ENCODE measurements at places on chromosomes 1 and 21. TPM values are rescaled to one million over a fixed set of nuclear protein-coding genes. Genes with fewer than 3 reads are reported as not detected.

DNA sequence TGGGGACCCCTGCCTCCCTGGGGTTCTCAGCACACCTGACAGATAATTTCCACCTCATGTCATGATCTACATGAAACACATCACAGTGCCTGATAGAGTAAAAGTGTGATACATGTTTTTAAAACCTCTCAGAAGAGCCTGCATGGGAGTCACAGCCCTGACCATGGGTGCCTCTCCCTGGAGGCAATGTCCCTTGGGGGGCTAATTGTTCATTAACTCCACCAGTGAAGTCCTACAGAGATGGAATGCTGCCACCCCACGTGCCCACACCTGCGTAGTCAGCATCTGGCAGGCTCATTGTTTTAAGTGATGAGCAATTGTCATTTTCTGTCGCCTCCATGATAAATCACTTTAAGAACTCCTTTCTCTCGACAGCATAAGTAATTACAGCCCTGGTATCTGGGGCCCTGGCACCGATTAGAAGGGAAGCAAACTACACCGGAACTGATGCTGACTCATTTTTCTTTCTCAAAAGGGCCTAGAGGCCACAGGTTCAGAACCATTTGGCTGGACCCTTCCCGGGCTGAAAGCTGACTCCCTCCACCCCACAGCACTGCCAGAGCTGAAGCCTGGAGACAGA is 109.6 kb upstream of the GJB5 start:
- DNase-seq: no peak

DNA sequence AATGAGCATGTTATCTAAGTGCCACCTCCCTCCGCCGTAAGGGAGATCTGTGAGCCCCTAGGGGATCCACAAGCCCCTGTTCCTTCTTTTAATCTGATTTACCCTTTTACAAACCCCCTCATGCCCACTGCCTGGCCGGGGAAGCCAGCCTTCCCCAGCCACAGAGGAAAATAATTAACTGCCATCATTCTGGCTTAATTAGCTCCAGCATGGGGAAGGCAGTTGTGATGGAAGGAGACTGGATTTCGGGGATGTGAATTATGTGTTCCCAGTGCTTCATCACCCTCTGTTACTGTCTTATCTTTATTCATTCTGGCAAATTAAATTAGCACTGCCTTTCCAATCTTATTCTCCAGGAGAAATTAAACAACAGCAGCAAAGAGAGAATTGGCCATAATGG is 135.8 kb downstream of the PTPRU start:
- DNase-seq: no peak

DNA sequence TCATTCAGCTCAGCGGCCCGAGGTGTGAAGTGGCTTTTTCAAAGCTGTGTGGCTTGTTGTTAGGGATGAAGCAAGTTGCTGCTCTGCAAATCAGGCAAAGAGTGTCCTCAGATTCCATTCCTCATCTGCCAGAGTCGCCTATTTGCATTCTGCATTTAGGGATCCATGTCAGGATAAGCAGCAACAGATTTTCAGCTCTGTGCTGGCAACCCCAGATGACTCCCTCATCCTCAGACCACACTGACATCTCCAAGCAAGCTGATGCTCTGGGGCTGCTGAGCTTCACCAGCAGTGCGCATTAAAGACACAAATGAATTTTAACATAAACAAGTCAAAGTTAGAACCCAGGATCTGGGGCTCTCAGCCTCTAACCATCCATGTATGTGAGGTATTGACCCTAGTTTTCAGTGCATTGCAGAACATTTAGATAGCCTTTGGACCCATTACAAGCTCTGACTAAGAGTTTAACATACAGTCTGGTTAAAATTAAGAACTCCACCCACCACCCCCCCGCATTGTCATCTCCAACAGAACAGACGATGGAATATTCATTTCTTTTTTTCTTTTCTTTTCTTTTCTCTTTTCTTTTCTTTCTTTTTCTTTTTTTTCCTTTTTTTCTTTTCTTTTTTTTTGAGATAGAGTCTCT is 10.9 kb downstream of the CFAP107 start:
- DNase-seq: no peak

DNA sequence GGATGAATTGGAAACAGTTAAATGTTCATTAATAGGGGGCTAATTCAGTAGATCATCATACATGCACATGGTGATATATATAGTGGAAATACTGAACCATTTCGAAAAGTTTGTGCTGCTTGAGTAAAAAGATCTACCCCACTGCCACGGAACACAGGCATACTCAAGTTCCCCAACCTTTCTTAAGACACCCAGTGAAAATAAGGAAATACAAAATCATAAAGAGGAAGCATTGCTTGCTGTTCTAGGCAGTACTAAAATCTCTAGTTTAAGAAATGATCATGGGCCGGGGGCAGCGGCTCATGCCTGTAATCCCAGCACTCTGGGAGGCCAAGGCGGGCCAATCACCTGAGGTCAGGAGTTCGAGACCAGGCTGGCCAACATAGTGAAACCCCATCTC is 37.6 kb upstream of the KIRREL1 start:
- DNase-seq: no peak

DNA sequence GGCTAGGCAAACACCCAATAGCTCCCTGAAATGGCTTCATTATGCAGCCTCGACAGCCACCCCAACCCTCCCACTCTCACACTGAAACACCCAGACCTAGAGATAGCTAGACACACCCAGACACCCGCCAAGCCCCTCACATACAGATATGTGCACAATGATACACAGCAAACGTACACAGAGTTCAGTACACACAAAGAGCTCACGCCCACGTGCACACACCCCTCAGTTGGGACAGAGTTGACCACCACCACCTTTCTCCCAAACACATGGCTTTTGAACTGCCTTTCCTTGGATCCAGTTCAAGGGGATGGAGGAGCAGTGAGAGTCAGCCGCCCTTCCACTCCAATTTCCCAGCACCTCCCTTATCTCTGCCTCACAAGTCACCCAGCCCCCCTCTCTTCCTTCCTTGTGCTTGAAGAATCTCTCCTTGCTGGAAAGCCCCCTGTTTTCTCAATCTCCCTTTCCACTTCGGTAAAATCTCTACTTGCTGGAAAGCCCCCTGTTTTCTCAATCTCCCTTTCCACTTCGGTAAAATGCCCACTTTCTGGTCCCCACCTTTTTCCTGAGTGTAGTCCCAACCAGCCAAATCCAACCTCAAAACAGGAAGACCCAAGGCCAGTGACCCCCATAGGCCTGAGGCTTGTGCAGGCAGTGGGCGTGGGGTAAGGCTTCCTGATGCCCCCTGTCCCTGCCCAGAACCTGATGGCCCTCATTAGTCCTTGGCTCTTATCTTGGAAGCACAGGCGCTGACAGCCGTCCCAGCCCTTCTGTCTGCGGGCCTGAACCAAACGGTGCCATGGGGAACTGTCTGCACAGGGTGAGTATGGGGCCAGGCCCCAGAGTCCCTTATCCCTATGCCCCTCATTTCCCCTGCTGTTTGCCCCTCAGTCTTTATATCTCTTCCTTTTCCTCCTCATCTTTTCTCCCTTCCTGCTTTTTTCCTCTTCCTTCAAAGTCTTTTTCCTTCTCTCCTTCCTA is at the start of gene ACKR1:
ACKR1 (plus strand) TSS at position 715 of the 981 bp plus-strand sequence; CDS start at position 800, 85 bp downstream.
- DNase-seq: no peak

DNA sequence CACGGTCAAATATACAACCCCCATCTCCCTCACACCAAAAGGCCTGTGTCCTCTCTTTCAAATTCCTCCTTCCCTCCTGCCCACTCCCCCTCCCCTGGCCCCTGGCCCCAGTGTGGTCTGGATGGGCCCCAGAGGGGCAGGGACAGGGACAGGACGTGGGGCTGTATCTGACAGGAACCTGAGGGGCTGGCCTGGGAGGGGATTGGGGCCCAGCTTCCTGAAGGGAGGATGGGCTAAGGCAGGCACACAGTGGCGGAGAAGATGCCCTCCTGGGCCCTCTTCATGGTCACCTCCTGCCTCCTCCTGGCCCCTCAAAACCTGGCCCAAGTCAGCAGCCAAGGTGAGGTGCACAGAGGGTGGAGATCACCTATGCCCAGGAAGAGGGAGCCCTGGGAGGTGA is at the start of gene MPL:
MPL (plus strand) TSS at position 231 of the 400 bp plus-strand sequence; CDS start at position 262, 31 bp downstream.
- DNase-seq: no peak

LCE1E gene
- not detected for total RNA-seq

MARK1 gene
- total RNA-seq: 9.8 TPM

GRCh38 chr1:151944126-151944856 is 35.0 kb upstream of the THEM4 start:
- no peak for DNase-seq

DNA sequence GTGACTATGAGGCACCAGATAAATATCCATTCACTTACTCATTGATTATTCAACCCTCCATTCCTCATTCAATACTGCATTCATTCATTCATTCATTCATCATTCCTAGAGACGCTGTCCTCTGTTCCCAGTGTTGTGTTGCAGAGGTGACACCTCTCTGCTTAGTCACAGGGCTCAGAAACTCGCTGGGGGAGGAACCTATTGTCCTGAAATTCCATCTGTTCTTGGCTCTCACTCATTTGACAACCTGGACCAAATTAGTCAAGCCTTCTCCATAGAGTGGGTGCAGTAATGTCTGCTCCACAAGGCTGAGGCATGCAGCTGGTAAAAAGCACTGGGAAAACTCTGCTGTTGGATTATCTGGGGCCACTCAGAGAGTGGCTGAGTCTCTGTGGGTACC is 49.7 kb downstream of the MYOM3 start:
- no peak for DNase-seq

- no peak for DNase-seq
Measured at GRCh38 chr1:100775483-100775882, 55.9 kb downstream of the VCAM1 start.

TMPRSS3 gene
- 9.2 TPM for total RNA-seq

DNA sequence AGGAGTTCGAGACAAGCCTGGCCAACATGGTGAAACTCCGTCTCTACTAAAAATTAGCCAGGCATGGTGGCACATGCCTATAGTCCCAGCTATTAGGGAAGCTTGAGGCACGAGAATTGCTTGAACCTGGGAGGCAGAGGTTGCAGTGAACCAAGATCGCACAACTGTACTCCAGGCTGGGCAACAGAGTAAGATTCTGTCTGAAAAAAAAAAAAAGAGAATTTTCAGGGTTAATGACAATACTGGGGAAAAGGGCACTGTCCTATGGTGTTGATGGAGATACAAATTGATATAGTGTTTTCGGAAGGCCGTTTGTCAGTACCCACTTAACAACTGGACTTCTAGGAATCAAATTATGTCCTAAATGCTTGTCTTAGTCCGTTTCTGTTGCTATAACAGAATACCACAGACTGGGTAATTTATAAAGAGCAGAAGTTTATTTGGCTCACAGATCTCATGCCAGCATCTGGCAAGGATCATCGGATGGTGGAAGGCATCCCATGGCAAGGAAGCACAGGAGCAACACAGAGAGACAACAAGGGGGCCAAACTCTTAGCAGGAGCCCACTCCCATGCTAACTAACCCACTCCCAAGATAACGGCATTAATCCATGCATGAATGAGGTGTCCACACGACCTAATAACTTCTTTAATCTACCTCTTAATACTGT is 41.3 kb downstream of the ZBTB8A start:
- DNase-seq: no peak

DNA sequence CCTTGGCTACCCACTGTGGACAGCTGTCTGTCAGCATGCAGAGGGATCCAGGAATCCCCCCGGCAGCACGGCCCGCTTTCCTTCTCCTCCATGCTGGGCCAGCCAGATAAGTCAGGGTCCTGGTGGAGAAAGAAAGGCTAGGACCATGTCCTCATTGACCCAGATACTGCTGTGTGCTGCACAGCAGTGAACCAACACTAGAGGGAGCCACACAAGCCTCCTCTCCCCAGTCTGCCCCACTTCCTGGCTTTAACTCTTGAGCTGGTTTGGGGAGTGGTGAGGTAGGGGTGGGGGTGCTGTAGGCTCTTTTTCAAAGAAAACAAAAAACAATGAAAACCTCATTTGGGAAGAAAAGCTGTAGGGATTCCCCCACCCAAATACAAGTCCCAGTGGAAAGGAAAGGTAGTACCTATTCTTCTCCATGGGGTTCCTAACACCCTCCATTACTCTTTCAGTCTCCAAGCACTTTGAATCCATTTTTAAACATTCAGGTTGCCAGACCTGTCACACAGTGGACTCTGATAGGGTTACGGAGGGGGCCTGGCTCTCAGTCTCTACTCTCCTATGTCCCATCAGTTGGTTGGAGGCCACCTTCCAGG is 84.9 kb upstream of the CD1D start:
- DNase-seq: no peak

DNA sequence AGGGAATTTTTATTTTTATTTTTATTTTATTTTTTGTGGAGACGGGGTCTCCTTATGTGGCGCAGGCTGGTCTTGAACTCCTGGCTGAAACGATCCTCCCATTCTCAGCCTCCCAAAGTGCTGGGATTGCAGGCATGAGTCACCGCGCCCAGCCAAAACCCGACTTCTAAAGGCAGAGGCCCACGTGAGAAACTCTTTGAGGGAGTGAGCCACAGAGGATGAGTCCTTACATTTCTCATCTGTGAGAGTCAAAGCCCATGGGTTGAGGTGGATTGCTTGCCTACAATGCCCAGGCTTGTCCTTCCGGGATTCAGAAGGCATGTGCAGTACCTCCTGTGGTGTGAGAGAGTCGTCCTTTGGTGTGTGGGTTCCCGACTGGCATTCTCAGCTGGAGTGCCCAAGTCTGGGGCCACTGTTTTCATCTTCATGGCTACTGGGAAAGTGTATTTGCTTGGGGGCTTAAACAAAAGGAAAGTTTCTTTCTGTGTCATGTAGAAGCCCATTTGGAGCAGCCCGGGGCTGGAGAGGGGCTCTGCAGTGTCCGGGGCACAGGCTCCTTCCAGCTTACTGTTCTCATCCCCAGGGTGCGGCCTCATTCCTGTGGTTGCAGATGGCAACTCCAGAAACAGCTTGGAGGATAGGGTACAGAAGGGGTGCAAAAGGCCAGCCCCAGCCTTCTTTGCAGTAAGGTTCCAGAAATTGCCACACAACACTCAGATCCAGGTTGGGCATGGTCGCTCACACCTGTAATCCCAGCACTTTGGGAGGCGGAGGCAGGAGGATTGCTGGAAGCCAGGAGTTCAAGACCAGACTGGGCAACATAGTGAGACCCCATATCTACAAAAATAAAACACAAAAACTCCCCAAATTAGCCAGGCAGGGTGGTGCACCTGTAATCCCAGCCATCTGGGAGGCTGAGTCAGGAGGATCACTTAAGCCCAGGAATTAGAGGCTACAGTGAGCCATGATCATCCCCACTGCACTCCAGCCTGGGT is 29.4 kb upstream of the CSF3R start:
- DNase-seq: no peak

CR1L gene
- not detected for total RNA-seq

DNA sequence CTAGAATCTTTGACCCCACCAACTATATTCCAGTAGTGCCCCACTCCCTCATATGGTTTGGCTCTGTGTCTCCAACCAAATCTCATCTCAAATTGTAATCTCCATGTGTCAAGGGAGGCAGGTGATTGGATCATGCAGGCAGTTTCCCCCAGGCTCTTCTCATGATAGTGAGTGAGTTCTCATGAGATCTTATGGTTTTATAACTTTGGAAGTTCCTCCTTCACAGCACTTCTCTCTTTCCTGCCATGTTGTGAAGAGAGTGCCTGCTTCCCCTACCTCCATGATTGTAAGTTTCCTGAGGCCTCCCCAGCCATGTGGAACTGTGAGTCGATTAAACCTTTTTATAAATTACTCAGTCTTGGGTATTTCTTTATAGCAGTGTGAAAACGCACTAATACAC is 7.7 kb upstream of the SAMD13 start:
- DNase-seq: no peak

- DNase-seq: no peak
Measured at GRCh38 chr21:43903451-43904091, 38.5 kb downstream of the AGPAT3 start.

GRCh38 chr1:109395602-109396512 is 1.9 kb downstream of the SORT1 start:
- DNase-seq: no peak

GRCh38 chr1:8462371-8462892 is 144.5 kb downstream of the SLC45A1 start:
- DNase-seq: no peak

Data from breast epithelium (tissue), 4 donors.